ENCODE measurements at places on chromosomes 4 and X.

GRCh38 chr4:13920111-13920875, 292.8 kb upstream of the BOD1L1 start:
- no peak for DNase-seq

DNA sequence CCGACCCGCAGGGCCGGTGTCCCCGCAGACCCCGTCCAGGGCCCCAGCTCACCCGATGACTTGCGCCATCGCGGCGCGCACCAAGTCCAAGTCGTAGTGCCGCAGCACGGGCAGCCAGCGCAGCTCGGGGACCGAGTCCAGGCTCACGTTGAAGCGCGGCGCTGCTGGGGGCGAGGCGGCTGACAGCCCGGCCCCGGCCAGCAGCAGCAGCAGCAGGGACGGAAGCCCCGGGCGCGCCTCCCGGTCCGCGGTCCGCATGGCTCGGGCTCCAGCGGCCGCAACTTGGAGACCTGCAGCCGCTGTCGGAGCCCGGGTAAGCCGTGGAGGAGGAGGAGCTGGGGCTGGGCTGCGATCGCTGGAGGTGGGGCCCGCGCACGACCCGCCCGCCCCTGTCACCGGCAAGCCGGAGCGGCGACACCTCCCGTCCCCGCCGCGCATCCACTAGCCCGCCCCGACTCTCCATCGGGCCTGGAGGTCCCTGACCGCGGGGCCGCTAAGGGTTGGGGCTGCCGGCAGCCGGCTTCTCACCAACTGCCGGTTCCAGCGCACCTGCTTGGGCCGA, at the start of gene NAAA:
NAAA (minus strand) TSS at position 322 of the 562 bp plus-strand sequence; CDS start at position 258, 64 bp downstream.
- DNase-seq = no peak

- no peak for DNase-seq
Observed at GRCh38 chr4:133868856-133869255, 332.7 kb downstream of the PABPC4L start.

DNA sequence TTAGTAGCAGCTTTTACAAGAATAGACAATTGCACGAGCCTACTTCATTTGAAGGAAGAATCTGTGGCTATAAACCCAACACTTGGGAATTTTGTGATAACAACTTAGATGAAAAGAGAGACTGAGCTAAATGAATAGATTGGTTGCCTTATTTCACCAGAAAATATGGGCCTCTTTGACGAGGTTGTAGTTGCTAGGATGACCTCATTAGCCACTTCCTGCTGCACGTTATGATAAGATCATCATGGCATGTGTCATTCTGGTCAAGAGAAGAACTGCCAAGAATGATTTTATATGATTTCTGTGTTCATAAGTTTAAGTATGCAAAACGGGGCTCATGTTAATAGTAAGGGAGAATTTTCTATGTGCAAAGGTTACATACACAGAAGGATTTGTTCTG, 321.9 kb upstream of the GIMD1 start:
- no peak for DNase-seq

- no peak for DNase-seq
Observed at GRCh38 chr4:12697970-12698369, 786.2 kb downstream of the RAB28 start.

- no peak for DNase-seq
Observed at GRCh38 chr4:111837761-111838160, 307.5 kb upstream of the FAM241A start.

Measured in NCI-H2171 (cell line).